ENCODE measurements at places on chromosomes 16 and 17.

DNA sequence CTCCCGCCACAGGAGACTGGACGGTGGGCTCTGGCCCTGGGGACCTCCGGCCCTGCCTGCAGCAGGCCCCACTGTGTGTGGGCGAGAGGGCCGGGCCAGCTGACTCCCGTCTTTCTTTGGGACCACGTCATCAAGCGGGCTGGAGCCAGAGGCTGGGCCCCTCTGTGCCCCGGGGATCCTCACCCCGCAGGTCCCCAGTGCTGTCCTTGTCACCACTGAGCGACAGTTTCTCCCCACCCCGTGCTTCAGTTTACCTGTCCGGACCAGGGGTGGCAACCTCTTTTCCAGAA lies 181.9 kb upstream of the ZNF469 start:
- no peak for DNase-seq

DNA sequence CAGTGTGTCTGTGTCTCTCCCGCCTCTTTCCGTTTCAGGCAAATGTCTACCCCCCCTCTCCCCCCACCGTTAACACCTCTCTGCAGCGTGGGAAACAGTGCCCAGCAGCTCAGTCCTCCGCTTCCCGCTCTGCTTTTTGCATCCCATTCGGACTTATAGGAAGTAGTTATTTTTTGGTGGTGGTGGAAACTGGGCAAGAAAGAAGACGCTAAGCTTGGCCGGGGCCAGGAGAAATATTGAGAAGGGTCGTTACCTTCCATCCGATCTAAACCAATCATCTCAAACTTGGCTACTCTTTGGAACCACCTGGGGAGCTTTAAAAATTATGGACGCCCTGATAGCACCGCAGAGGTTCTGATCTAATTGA lies 499 bp upstream of the HLF start:
- DNase-seq: no peak

- no peak for DNase-seq
These were observed 947 bp downstream of the SLC7A6OS start for GRCh38 chr16:68309799-68310198.

DNA sequence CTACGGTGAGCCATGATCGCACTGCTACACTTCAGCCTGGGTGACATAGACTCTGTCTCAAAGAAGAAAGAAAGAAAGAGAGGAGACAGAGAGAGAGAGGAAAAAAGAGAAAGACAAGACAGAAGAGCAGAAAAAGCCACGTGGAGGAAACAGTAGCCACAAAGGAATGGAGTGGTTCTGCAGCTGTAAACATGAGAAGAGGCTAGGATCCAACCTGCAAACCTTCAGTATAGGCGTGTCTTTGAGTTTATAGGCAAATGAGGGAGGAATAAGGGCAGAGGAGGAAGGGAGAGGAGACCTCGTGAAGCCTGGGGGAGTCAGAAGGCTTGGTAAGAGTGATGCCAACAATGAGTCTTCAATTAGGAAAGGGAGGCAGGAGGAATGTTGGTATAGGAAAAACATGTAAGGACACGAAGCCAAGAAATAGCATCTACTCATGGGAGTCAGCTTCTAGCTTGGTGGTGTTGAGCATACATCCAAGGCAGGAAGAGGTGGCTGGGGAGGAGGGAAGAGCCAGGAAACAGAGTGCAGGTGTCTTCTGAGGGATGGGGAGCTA lies 3.9 kb downstream of the MED9 start:
- DNase-seq: no peak

DNA sequence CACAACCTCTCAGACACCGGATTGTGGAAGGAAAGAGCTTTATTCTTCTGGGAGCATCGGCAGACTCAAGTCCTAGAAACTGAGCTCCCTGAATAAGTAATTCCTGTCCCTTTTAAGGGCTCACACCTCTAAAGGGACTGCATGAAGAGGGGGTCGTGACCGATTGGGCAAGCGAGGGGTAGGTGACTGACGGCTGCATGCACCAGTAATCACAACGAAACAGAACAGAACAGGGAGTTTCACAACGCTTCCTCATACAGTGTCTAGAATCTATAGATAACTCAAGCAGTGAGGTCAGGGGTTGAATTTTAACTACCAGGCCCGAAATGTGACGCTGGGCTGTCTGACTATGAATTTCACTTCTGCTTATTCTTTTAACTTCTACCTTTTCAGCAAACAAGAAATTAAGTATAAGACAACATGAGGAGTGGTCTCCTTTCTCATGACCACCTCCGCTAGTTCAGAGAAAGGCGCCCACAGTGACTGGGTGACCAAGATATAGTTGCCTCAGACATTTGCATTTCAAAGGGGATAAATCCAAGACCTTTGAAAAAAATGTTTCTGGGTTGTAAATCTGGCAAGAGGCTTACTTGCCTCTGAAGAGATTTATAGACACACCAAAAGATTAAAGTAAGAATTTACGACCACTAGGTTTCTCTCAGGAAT lies 88.4 kb upstream of the ATF7IP2 start:
- DNase-seq: no peak

GRCh38 chr17:17792037-17792550 lies 44.7 kb downstream of the SREBF1 start:
- DNase-seq: no peak

DNA sequence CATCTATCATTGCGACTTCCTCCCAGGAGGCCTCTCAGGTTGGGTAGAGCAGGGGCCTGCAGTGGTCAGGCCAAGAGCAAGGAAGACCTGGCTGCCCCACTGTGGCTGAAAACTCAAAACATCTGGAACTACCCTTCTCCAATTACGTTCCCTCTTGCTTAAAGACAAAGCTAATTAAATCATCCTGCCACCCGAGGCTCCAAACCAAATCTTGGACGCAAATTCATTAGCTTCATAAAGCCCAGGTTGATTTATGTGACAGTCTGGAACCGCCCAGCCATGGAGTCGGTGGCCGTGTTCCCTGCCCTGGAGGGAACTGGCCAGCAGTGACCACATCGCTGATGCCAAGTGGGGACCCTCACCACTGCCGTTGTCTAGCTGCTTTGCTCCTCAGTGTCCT lies 21.4 kb downstream of the GRIN2C start:
- no peak for DNase-seq

GRCh38 chr16:51431517-51432241 lies 280.6 kb upstream of the SALL1 start:
- DNase-seq: no peak

DNA sequence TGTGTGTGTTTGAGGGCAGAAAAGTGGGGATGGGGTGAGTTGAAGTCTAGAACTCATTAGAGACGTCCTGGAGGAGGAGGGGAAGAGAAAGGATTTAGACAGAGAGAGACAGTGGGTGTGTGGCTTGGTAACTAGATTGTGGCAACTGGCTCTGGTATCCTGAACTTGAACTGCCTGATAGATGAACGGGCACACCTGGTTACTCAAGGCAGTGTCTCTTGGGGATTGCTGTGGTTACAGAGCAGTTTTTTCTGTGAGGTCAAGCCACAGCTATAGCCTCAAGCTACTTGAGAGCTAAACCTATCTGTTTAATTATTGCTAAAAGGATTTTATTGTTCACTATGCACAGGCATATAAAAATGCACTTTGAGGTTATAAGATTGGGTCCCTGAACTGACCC lies 29.8 kb upstream of the MYH2 start:
- DNase-seq: no peak

DNA sequence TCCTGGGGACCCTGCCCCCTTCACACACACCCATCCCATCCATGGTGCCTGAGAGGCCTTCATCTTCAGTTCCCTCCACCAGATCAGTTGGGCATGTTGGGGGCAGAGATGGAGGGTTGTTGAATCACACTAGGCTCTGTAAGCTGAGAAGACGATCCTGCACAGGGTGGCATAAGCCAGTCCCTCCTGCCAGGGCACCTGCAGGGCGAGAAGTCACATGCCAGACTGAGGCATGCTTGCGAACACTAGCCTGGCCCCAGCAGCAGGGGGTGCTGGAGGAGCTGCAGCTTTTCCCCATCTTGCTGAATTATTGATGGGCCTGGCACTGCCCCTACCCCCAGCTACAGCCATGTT lies 6.1 kb upstream of the TBX2 start:
- no peak for DNase-seq

DNA sequence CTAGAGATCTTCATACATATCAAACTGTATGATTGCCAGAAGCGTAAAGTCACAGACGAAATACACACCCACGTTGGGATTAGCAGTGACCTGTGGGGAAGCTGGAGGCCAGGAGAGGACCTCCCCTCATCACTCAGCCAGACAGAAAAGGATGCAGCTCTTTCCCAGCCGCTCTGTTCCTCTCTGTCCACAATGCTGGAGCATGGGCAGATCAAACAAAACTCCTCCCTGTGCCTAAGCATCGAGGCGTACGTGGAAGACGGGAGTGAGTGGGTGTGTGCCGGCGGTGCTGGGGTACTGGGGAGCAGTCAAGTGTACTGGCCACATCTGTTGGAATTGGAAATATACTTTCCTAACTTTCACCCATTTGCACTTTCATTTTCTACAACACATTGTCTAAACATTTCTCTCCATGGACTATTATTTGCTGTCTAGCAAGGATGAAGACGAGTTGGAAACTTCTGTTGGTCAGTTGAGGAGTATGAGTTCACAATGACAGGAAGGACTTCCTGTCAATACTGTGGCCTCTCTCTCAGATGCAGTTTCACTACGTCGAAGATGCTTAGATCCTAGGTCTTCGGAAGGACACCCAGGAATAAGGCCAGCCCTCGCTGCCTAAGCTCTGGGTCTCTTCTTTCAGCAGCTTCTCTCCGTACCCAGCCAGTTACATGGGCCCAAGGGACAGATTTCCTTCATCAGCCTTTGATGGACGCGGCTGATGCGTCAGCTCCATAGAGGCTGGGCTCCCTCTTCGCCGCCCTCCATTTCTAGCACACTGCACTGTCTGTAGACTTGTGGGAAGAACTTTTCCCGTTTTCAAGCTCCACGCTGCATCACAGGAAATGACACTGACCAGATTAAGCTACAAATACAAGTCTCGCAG lies 30.6 kb upstream of the ENDOV start:
- no peak for DNase-seq

DNA sequence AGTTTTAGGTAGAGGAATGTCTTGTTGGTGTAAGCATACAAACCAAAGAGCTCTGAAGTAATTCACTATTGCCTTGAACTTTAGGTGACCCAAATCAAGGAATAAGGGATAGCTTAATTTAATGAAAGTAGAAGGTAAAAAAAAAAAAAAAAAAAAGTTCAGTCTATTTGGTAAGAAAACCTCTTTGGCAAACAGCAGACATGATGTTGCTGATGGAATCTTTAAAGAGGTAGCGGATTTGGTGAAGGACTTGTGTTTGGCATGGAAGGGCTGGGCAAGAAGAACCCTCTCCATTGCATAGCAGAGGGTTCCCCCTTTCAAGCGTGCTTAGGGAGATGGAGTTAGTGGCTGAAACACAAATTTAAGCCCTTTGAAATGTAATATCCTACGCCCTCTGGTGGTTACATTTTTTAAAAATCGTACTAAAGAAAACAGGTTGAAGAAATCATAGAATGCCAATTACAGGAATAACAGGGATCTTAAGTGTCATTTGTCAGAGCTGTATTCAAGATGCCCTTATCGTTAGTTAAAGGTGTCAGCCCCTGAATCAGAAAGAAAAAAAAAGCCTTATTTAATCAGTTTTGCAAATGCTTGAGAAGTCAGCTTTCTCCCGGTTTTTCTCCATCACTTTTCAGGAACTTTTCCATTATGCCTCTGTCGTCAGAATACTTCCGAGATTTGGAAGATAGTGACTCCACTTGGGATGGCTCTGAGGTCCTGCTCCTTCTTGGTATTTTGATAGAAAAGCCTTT lies 383.1 kb downstream of the KCNJ2 start:
- no peak for DNase-seq

DNA sequence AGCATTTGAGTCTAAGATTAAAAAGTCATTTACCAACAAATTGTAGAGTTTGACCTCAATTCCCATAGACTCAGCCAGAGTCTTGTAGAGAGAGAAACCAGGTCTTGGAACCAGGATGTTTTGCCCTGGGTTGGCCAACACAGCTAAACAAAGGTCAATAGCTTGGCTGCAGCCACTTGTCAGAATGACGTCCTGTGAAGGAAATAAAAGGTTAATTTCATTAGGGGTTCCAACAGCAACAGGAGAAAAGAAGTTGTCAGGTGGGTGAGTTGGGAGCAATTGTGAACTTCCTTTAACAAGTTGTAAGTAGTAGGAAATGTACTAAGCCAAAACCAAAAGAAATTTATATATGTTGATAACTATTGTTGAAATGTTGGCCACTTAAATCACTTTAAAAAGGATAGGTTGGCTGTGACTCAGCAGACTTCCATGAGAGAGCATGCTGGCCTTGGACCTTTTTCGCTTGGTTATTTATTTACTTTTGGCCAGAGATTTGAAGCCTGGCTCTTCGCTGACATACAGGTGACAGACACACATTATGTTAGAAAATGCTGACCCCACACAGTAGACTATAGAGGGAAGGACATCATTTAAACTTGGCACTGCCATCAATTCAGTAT lies 4.3 kb downstream of the TAT start:
- no peak for DNase-seq

- peak; percentile 75 for DNase-seq
These were observed 254.7 kb downstream of the CDH13 start for GRCh38 chr16:82881516-82881915.

DNA sequence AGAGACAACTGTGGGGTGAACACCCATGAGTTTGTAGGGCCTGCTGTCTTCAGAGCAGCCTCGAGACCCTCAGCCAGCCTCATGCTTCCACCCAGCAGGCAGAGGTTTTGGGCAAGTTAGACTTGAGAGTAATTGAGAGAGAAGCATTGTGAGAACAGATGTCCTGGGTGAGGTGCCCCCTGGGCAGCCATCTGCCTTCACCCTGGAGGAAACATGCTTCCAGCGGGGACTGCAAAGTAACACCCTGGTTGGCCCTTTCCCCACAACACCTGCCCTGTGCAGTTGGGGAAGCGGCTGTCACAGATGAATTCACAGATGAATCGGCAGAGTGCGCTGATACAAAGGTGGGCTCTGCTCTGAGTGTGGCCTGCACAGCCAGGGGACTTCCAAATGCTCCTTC lies 23.4 kb downstream of the ATPAF2 start:
- DNase-seq: no peak

DNA sequence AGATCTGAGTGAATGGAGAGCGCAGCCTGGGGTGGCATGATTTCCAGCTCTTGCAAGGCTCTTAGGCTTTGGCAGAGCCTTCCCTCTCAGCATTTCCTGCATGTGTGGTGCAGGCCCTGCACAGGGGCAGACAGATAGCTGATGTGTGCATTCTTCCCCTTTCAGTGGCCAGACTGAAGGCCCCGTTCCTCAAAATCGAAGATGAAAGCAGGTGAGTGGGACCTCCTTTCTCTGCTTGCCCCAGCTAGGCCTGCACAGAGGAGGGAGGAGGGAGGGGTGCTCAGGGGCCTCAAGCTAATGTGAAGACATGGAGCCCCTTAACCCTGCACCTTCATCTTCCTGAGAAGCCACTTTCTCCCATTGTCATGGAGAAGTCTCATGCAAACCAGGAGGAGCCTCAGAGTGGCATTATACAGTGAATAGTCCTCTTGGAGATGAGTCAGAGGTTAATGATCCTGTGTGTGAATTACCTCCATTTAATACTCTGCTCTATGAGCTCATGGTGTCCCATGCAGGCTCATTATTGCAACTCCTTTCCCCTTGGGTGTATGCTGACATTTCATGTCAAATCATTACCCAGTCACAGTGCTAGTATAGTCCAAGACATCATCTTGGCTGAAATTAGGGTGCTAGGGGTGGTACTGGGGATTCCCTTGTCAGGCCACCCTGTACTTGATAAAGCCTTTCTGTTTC lies 20.4 kb upstream of the ADAM11 start:
- DNase-seq: no peak
